ENCODE measurements at places on chromosomes 6 and 20.

- DNase-seq, result no peak
Observed at GRCh38 chr6:86016567-86016966, 373.9 kb upstream of the SYNCRIP start.

DNA sequence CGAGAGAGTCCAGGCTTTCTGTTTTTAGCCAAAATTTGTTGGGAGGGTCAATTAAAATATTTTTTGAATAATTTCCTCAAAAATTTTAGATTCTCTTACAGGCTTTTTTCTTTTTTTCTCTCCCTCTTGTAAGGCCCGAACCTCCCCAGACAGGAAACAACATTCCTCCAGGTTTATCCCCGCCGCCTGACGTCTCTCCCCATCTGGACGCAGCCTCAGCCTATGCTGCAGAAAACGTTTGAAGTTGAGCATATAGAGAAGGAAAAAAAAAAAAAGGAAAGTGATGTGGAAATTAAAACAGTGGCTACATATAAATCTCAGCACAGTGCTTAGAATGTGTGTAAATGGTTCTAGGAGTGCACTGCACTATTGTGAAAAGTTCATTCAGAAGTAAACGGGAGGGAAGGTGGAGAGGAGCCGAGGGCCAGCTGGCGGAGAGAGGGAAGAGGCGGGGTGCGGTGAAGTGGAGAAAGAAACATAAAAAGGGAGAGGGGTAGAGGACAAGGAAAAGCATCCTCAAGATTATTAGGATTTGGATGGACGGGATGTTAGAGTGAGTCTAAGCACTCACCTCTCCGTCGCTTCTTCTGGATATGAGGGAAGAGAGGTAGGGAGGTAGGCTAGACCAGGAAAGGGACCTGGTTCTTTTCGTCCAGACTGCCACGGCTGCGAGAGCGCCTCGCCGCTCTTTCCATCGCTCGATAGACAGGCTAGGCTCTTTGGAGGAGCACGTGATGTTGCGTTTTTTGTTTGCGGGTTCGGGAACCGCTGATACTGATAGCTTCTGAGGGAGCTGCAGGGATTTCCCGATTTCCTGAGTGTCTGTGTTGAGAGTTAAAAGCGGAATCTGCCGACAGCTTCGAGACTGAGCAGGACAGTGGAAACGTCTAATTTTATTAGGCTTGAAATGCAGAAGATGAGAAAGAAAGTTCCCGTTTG, 98.7 kb downstream of the TRIM27 start:
- DNase-seq, result no peak

DNA sequence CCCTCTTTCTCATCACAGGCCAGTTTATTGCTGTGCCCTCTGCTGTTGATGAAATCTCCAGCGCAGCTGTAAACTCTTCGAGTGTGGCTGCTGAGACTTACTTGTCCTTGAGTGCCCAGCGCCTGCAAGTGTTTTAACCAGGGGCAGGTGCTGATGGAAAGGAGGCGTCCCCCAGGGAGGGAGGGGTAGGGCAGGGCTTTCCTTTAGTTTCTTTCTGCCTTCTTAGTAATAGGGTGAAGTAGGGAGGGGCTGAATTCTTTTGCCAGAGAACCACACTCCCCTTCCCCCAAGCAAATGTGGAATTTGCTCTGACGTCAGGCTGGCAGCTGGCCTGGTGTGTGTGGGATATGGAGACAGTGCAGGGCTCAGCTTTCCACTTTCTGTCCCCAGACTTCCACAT, 61.2 kb downstream of the IGF2R start:
- no peak for DNase-seq

GRCh38 chr6:170102582-170103481, 188.0 kb downstream of the DLL1 start:
- no peak for DNase-seq

DNA sequence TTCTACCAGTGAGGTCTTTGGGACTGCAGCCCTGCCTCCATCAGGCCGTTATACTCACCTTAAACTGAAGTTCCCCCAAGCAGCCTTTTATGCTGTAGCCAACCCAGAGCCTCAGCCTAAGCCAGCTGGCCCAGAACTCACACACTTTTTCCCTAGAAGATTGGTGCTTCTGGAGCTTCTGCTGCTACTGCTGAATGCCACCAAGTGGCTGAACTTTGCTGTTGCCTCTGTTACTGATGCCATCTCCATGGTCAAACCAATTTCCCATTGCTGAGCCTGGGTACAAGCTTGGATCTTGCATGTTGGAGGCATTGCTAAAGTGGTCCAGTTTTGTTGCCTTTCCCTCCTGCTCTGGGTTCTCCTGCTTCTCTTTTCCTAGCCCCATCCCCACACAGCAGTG, 15.0 kb upstream of the TBX18 start:
- DNase-seq, result no peak

DNA sequence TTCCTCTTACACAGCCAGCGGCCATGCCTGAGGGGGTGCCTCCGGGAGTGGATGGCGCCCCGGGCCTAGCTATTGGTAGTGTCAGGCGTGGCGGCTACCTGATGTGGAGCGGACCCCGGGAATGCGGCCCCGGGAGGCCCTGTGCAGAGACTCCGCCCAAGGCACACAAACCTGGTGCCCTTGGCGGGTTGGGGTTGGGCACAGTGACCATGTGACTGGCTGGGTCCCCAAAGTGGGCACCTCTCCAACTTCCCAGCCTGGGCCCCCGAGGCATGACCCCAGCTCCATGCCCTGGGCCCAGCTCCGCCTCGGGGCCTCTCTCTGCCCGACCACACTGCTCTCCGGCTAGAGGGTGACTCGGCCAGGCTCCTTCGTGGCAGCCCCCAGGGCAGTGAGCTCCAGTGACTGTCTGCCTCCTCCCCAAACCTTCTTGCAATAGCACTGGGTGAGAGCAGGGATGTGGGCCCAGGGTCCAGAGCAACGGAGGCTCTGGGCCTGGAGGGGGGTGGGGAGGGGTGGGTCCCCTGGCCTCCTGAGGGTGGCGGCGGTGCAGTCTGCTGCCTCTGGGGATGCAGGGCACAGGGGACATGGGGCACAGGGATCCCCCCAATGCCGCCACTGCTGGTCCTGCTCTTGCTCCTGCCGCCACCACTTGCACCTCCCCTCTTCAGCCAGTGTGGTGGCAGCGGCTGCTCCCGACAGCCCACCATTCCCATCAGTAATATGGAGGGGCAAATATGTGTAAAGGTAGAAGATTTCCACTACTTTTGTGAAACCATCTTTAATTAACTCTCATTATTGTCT, 942.9 kb upstream of the EPHA7 start:
- no peak for DNase-seq

DNA sequence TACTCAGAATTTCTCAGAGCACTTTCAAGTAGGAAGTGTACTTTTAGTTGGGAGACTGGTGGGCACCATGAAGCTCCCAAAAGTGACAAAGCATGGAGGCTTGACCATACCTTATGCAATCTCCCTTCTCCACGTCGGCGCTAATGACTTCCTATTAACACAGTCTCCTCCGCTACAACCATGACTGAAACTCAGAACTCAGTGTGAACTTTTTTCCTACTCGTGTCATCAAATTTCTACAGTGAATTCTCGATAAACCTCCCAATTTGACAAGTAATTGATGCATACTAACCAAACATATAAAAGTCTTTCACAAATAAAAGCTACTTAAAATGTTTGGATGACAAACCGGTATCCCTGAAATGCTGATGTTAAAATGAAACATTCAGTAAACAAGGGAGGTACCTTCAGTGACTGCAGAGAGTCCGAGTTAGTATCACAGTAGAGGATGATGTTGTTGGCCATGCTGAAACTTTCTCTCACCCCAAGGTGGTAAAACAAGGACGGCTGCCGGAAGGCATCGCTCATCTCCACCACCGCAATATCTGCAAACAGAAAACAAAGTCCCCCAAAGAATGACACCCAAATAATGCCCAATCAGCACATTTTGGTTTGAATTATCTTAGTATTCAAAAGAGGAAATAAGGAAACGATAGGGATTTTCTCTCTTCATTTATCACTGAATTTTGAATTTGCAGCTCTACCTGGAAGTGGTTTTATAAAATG, 72.1 kb downstream of the MAP3K5 start:
- DNase-seq, result no peak

DNA sequence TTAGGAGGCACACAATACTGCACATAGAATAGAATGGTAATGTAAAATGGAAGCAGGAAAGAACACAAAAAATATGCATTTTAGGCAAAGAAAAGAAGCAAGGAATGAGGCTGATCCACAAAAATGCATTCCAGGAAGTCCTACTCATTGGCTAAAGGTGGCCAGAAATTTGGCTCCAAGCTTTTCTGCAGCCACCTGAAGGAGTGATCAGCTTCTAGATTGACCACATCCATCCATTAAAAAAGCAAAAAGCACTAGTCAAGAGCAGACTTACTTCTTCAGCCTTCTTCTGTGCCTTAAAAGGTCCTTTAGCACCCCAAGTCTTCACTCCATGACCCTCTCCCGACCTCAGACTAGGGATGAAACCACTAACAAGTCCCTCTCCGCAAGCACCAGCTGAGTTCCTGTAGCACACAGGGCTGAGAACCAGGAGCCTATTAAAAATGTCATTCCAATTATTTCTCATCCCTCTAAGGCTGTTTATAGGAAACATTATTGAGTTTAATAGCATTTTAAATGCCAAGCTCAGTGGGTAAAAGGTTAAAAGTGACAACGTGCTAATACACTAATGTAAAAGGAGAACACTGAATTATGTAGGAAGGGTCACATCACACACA, 36.5 kb downstream of the TRAM2 start:
- DNase-seq, result no peak

DNA sequence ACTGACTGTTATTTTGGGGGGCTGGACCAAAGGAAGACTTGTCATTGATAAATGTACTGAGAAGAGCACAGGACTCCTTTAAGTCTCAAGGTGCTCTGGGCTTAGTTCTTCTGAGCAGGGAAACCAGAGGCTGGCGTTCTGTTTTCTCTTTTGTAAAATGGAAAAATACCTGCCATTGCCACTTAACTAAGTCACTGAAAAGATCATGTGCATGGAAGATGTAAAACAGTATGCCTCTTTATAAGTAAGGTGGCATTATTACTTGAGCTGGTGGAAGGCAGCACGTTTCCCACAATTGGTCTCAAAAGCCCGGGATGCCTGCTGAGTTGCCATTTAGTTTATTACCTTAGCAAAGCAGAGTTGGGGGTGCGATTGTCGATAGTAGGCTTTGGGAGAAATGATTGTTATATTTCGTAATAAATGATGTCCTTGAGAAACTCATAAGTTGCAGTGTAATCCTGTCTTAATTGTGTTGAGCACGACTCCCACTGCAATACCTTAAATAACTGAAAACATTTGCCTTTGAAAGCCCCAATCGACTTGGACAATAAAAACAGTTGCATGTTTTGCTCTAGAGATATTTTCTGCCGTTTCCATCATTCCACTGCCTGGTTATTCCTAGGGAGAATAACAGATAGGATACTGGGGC, 3.6 kb downstream of the JARID2 start:
- DNase-seq, result peak; percentile 79

- DNase-seq, result no peak
Observed at GRCh38 chr6:113524826-113525225, 332.3 kb upstream of the MARCKS start.

DNA sequence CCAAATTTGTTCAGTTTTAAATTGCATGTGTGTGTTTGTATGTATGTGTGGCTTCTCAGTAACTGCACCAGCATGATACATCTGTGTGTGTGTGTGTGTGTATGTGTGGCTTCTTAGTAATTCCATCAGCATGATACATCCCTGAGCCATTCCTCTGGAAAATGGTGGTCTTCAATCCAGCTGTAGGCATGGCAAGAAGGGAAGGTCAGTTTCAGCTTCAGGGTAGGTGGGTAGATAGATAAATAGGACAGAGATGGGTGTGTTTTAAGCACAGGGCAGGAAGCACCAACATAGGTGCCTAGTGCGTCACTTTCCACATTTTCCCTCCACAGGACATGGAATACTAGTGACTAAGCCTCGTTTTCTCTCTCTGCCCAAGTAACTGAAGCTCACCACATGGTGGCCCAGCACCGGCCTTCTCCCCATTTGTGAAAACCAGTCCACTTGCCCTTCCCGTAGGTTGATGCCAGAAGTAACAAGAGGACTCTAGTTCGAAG, 82.9 kb downstream of the RPP40 start:
- DNase-seq, result no peak

- no peak for DNase-seq
Observed at GRCh38 chr6:157539900-157540752, 159.1 kb downstream of the ZDHHC14 start.

GRCh38 chr6:169813969-169814368, 62.5 kb downstream of the ERMARD start:
- no peak for DNase-seq

- no peak for DNase-seq
Observed at GRCh38 chr20:9482180-9482579, 32.2 kb upstream of the LAMP5 start.

- no peak for DNase-seq
Observed at GRCh38 chr20:9919271-9920014, 80.6 kb upstream of the PAK5 start.

GRCh38 chr6:63263444-63263843, 52.2 kb downstream of the FKBP1C start:
- no peak for DNase-seq

- DNase-seq, result no peak
Observed at GRCh38 chr6:169473663-169474062, 220.0 kb upstream of the THBS2 start.

GRCh38 chr20:43824309-43825050, 90.2 kb upstream of the TOX2 start:
- no peak for DNase-seq

GRCh38 chr6:130908958-130909357, 81.8 kb downstream of the SMLR1 start:
- DNase-seq, result no peak

GRCh38 chr6:137452333-137452894, 41.8 kb downstream of the OLIG3 start:
- no peak for DNase-seq

DNA sequence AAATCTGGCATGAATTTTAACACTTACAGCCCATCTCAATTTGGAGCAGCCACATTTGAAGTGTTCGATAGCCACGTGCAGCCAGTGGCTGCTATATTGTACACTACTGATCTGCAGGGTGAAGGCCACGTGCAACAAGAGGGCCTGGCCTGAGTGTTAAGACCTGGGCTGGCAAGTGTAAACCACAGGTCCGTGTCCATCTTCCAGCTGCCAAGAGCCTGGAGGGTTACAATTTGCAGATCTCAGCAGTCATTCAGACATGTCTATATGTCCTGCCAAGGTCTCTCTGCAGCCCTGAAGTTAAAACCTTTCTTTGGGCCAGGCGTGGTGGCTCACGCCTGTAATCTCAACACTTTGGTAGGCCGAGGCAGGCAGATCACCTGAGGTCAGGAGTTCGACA, 14.1 kb downstream of the SGK2 start:
- no peak for DNase-seq

Measured in KG1 (cell line).